NCI-H526 treated with DMSO at 0.1 percent for 48 hours (cell line): ENCODE measurements at places on chromosomes 6 and 20.

DNA sequence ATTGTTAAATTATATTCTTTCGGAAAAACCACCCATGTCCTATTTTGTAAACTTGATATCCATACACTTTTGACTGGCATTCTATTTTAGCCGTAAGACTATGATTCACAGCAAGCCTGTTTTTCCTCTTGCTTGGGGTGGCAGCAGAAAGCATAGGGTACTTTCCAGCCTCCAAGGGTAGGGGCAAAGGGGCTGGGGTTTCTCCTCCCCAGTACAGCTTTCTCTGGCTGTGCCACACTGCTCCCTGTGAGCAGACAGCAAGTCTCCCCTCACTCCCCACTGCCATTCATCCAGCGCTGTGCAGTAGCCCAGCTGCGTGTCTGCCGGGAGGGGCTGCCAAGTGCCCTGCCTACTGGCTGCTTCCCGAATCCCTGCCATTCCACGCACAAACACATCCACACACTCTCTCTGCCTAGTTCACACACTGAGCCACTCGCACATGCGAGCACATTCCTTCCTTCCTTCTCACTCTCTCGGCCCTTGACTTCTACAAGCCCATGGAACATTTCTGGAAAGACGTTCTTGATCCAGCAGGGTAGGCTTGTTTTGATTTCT is 2.1 kb upstream of the ESR1 start:
- no peak for DNase-seq

DNA sequence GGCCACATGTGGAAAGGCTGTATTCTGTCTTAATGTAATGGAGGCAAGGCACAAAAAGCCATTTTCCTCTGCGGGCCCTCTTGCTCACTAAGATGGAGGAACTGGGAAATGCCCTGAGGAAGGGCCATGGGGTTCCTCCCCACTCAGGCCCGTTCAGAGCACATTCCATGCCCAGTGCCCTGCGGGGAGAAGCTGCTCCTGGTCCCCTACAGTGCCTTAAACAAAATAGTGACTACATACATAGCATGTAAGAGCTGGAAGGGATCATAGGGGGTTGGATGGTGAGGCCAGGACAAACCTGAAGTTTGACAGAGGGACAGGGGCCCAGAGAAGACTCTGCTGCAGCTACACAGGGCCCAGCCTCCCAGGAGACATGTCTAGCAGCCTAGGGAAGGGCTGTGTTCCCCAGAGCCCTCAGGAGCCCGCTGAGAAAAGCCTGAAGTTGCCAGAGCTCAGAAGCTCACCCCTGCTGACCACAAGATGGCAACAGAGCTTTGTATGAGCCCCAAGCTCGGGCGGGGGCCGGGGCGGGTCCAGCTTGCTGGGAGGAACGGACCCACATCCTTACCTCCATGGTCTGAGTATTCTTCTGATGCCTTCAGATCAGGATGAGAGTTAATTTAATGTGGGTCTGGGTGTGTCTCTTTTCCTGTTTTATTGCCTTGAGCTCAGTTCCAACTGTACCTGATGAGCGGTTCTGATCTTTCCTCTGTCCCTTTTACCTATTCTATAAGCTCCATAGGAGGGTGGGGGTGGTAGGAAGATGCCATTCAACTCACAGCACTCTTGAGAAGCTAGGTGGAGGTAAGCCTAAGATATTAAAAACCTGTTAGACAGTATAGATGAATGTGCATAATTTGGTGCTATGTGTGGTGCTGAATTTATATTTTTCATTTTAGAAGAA is 242.9 kb downstream of the CDC5L start:
- peak; percentile 66 for DNase-seq

DNA sequence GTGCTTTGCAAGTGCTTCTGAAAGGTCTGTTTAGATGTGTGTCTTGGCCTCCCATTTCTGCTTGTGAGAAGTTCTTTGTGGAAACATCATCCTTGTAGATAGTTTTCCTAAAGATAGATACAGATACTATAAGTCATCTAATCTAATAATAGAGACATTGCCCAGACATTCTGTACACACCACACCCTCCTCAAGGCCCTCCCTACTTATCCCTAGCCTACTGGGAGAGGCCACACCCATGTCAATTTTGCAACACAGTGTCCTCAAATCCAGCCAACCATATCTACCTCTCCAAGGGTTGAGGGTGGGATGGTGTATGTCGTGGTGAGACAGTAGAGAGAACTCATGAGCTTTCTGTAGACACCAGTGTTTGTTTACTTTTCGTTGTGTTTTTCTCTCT is 6.2 kb downstream of the KDM1B start:
- no peak for DNase-seq

DNA sequence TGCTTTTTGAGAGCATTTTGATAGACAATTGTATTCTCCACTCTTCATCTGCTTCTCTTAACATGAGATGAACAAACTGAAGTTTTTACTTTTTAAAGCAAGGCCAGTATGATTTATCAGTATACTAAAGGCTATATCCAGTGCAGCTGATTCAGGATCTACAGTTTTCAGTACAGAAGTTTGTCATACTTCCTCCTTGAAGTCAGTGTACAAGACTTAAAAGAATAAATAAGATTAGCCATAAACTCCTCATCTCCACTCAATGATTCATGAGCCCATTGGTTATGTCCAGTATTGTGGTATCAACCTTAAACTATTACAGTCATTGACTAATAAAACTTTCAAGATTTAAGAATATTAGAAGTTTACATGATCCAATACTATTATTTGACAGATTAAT is 374.8 kb upstream of the EPHA7 start:
- DNase-seq, result no peak

GRCh38 chr6:101730954-101731353 is 337.4 kb downstream of the GRIK2 start:
- DNase-seq, result no peak

- no peak for DNase-seq
Measured at GRCh38 chr6:32332433-32332832, 39.3 kb downstream of the TSBP1 start.

DNA sequence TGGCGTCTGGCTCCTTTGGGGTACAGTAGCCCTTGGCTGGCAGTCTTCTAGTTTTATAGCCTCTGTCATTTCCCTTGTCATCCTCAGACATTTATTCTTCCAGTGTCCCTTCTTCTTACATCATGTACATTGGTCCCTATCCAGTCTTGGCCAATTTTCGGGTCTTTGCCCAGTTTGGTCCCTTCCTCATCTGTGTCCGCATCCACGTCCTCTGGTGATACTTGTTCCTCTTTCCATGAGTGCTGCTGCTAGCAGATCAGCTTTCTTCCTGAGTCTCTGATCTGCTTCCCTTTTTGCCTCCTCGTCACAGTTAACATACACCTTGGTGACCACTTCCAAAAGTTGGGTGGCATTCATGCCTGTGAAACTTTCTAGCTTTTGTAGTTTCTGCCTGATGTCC is 86.2 kb upstream of the GPR6 start:
- DNase-seq, result no peak

GRCh38 chr6:55827818-55828522 is 47.4 kb downstream of the BMP5 start:
- DNase-seq, result no peak

GRCh38 chr6:13611715-13612114 is 3.4 kb upstream of the NOL7 start:
- DNase-seq, result no peak

- no peak for DNase-seq
Measured at GRCh38 chr6:5282191-5282623, 20.9 kb downstream of the FARS2 start.

GRCh38 chr6:56984361-56984760 is 29.5 kb downstream of the BEND6 start:
- DNase-seq, result no peak

GRCh38 chr20:32191873-32192272 is 15.7 kb downstream of the PLAGL2 start:
- no peak for DNase-seq

DNA sequence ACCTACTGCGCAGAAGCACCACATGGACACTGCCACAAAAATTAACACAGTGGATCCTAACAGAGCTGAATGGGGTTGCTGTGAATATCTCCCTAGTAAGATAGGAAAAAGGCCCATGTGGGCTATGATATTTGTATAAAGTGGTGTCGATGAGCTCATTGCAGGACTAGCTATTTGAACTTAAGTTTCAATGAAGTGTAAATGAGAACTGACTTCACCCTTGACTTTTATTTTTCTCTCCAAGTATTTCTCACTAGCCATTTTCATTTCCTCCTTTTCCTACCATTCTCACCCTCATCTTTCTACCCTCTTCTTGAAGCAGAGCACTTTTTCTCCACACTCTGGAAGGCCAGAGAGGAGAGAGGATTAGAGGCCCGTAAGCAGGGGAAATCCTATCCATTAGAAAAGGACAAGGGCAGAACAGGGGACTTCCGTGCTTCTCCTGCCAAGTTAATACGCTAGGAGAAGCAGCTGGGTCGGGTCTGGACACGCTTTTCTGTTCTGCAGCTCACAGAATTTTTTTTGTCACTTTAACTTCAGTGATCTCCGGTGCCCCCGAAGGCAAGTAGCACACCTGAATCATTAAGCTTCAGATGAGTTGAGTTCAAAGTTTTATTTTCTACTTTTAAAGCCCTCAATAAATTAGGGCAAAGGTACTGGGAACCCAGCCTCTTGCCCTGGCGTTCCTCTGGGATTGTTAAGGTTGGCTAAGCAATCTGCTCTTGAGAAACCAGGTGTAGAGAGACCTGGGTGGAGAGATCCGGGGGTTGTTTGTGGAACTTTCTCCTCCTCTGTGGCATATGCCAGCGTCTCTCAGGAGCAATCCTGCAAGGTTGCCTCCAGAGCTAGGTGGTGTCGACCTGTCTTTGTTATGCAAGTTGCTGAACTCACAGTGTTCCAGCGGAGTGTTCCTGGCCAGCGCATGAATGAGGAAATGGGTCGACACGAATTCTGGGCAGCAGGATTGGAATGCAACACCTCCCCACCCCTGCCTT is 56.2 kb upstream of the ARID1B start:
- DNase-seq, result no peak

GRCh38 chr6:51077821-51078518 is 259.3 kb downstream of the TFAP2B start:
- no peak for DNase-seq

GRCh38 chr6:160859822-160860221 is 131.7 kb upstream of the MAP3K4 start:
- DNase-seq, result no peak

- no peak for DNase-seq
Measured at GRCh38 chr6:45518013-45518720, 140.4 kb upstream of the SUPT3H start.

DNA sequence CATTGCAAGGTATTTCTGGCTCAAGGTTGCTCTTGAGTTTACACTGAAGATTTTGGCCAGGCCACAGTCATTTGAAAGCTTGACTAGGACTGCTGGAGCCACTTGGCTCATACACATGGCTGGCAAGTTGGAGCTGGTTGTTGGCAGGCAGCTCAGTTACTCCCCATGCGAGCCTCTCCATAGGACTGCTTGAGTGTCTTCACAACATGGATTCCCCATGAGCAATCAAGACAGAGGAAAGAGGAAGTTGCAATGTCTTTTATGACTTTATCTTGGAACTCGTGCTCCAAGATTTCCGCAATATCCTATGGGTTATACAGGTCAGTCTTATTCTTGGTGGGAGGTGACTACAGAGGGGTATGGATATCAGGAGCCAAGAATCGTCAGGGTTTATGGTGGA is 1.4 kb upstream of the MANBAL start:
- no peak for DNase-seq

DNA sequence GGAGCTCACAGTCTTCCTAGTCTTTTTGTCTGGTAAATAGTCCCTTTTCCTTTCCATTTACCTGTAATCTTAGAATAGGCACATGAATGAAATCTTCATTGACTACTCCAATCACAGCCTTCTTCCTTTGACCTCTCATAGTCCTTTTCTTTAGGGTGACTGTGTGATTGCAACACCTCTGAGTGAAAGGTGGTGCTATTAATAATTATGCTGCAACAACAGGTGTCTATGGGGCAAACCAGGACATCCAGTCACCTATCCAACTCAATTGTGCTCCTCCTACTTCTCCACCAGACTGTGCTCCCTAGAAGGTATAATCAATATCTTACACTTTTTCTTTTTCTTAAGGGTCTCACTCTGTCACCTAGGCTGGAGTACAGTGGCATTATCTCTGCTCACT is 29.4 kb downstream of the RIPOR2 start:
- no peak for DNase-seq

- peak; percentile 39 for DNase-seq
Measured at GRCh38 chr6:41536795-41537758, 9.1 kb upstream of the FOXP4 start.

DNA sequence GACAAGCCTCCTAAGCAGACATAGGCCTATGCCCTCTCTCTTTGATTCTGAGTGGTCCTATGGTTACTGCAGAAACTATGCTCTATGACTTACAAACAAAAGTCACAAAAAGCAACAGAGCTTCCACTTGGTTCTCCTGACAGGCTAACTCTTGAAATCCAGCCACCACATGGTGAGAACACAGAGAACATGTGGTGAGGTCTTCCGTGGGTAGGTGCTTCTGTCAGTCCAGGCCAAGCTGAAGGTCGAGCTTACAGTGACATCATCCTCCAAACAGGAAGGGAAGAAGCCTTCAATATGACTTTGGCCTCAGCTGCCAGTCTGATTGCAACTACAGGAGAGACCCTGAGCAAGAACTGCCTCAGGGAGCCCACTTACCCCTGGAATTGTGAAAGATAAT is 265.5 kb downstream of the TBX18 start:
- DNase-seq, result no peak

DNA sequence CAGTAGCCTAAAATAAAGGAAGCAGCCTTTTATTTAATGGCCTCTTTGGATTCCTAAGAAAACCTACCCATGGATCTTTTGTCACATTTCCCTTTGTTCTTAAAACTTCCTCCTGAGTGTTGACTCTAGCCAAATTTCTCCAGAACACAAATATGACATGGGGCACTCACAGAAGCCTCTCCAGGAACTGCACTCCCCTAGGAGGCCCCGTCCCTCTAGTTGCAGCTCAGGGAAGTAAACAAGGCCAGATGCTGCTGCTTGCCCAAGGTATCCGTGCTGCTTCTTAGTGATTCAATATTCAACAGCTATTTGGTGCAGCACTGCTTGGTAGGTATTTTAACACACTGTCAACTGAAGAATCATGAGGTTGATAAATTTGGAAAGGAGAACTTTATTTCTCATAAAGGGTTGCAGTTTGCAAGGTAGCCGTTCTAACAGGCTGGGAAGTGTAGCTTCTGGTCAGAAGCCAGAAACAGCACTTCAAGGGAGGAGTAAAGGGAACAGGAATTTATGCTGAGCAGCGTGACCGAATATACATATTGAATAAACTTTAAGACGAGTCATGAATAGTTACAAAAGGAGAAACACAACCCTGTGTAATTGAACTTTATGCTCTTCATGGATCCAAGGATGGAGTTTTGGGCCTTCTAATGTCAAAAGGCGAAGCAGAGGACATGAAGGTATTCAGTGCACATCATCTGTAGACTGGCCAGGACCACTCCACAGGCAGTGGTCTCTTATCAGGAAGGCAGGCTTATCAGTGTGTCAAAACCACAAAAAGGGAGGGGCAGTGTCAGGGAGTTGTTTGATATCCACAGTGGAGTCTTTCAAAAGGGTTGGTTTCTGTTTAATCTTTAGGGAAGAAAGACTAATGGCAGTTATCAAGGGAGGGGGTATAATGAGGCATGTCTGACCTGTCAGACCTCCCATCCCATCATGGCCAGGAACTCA is 63.3 kb downstream of the CD24 start:
- DNase-seq, result no peak
